ENCODE measurements at places on chromosomes 7 and 10.

- DNase-seq: no peak
Observed at GRCh38 chr7:11751807-11752389, 80.1 kb downstream of the THSD7A start.

DNA sequence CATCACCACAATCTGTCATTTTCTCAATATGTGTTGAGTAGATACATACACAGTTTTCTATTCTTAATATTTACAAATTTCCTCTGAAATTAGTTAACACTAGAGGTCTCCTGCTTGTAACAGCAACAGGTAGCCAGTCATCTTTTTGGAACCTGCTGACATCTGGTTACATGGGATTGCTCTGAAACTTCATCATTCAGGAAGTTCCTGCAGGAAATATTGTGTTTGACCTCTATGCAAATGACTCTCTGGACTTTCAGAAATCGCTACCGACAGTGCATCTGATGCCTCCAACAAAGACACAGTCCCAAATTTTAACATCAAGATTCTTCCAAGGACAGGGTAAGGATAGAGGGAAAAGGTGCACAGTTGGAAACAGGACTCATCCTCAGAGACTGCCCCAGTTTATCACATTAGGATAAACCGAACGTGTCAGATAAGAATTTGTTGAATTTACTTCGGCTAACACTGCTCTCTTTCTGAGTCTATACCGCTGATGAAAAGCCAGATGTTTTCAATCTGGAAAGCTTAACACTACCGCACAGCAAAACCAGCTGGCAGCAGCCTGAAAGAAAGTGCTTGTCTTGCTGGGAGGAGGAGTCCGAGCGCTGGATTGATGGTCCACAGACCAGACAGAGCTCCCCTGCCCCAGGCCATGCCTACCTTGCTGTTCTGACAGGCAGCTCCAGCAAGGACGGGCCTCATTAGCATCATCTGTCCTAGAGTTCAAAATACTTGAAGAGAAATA is 633.4 kb downstream of the PARD3 start:
- peak; percentile 85 for DNase-seq

- peak; percentile 65 for DNase-seq
Observed at GRCh38 chr7:44461387-44461786, 29.1 kb downstream of the NUDCD3 start.

DNA sequence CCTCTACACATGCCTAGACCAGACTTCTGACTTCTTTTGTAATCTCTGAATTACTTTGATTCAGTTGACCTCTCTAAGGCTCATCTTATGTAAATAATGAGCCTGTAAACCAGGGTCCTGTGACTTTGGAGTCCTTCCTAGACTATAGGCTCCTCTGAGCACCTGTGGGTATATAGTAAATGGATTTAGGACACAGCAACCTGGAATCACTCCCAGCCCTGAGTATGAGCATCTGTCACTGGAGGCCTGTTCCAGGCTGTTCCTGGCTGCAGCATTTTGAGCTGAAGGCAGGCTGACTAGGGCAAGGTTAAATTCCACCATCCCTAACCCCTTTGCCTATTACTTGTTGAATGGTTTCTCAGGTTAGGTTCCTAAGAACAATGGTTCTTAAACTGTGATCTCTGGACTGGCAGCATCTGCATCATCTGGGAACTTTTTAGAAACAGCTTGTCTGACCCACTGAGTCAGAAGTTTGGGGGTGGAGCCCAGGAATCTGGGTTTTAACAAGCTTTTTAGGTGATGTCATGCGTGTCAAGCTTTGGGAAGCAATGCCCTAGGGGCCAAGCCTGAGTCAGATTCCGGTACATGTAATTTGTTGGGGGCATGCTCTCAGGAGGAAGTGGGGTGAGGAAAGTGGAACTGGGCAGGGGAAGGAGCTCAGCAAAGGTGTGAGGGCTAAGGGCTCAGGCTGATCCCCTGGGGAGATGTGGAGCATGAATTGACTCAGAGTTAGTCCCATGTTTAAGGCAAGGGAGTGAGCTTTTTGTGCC is 28.2 kb downstream of the MINDY4 start:
- peak; percentile 91 for DNase-seq

- peak; percentile 88 for DNase-seq
Observed at GRCh38 chr10:110664483-110665420, 20.6 kb downstream of the RBM20 start.

- no peak for DNase-seq
Observed at GRCh38 chr7:36984710-36985312, 260.5 kb upstream of the AOAH start.

- DNase-seq: peak; percentile 59
Observed at GRCh38 chr7:135536150-135536549, 21.6 kb upstream of the NUP205 start.

- no peak for DNase-seq
Observed at GRCh38 chr7:1050254-1050906, 6.0 kb downstream of the GPR146 start.

DNA sequence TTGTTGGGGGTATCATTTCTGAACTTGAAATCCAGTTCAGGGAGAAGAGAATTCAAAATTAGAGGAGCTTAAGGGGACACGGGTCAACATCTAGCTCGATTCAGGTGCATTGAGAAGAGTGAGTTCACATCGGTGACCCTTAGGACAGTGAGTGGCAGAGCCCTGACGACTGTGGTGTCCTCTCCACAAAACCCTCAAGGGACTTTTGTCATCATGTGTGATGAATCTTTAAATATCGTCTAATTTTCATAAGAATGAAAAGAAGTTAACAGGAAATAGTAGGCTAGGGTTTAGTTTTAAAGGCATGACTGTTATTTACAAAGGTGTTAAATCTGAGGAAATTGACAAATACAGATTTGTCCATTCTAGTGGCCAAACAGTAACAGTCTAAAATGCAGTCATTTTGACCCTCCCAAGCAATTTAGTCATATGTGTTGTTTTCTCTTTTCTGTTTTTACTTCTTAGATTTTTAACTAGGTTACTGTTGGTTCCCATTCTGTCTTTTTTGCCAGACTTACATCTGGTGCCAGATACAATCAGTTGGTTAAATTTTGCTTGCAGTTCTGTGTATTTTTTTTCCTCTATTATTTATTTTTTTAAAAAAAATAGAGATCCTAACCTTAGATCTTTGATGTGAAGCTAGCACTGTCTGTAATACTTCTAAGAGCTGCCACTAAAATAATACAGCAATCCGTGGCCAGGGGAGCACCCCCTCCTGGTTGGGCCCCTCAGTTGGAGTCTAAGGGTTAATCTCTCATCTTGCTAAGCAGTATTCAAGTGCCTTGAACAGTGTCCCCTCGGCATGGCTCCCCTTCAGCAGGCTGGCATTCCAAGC is 34.9 kb upstream of the SH2B2 start:
- DNase-seq: no peak

GRCh38 chr7:959271-959670 is 4.8 kb upstream of the ADAP1 start:
- no peak for DNase-seq

- DNase-seq: no peak
Observed at GRCh38 chr7:81692146-81692905, 77.5 kb downstream of the HGF start.

DNA sequence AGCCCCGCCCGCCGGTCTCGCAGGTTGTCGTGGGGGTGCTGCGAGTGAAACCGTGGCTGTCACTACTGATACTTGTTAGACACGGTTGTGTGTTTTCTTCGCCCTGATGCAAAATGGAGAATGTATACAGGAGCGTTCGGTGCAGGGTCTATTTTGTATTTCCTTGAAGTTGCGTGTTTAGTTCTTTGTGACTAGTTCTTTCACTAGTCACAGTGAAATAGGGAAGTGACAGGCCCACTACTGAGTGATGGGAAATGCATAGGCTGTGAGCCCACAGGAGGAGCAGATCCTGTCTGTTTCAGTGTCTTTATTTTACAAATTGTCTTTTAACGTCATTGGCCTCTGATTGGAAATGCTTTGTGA is 675 bp downstream of the ABRAXAS2 start:
- no peak for DNase-seq

GRCh38 chr7:97272237-97272975 is 154.9 kb downstream of the SDHAF3 start:
- no peak for DNase-seq
